Gastrocnemius medialis (tissue), 4 donors: ENCODE measurements at places on chromosomes 5 and 9. TPM values are rescaled to one million over a fixed set of nuclear protein-coding genes. Genes with fewer than 3 reads are reported as not detected.

MYOZ3 gene
- total RNA-seq = 10.5 TPM

GRCh38 chr5:31783731-31784130, 144.8 kb downstream of the PDZD2 start:
- H3K4me1 ChIP-seq = no peaks in the 10 kb centered on the region
- H3K27ac ChIP-seq = no peak overlapping the region
- H3K4me3 ChIP-seq = no peak overlapping the region
- no peak for DNase-seq
- no peaks in the 10 kb centered on the region for H3K27me3 ChIP-seq
- H3K36me3 ChIP-seq = no peaks in the 10 kb centered on the region

- no peaks in the 10 kb centered on the region for H3K36me3 ChIP-seq
- no peak overlapping the region for H3K4me3 ChIP-seq
- H3K4me1 ChIP-seq = no peaks in the 10 kb centered on the region
- H3K27me3 ChIP-seq = no peaks in the 10 kb centered on the region
- DNase-seq = no peak
- no peak overlapping the region for H3K27ac ChIP-seq
These were observed 8.1 kb downstream of the IL12B start for GRCh38 chr5:159322180-159322579.

DNA sequence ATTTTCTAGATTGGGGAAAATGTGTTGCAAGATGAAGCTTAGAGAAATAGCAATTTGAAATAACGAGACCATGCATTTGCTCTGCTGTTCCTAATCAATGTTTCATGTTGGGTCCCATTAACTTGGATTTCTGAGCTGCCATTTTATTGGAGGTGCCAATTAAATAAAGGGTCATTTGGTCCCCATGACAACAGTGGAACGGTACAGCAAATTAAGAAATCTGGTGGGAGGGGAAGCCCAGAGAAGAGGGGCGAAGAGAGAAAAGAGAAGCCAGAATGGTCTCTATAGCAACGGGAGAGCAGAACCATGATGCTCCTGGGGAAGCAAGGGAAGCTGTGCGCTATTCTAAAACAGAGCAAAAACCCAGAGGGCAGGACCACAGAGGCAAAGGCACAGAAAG, 120.2 kb downstream of the ENTREP1 start:
- no peaks in the 10 kb centered on the region for H3K27me3 ChIP-seq
- no peak for DNase-seq
- H3K4me1 ChIP-seq = peaks cover 9% of the 10 kb centered on the region

- H3K27me3 ChIP-seq = no peaks in the 10 kb centered on the region
- DNase-seq = no peak
- no peak overlapping the region for H3K4me3 ChIP-seq
These were observed 137.6 kb downstream of the SUSD1 start for GRCh38 chr9:112037281-112038016.

GRCh38 chr9:91757782-91758181, 192.2 kb downstream of the ROR2 start:
- no peak overlapping the region for H3K27ac ChIP-seq
- no peaks in the 10 kb centered on the region for H3K27me3 ChIP-seq
- no peaks in the 10 kb centered on the region for H3K4me1 ChIP-seq
- no peaks in the 10 kb centered on the region for H3K36me3 ChIP-seq

DNA sequence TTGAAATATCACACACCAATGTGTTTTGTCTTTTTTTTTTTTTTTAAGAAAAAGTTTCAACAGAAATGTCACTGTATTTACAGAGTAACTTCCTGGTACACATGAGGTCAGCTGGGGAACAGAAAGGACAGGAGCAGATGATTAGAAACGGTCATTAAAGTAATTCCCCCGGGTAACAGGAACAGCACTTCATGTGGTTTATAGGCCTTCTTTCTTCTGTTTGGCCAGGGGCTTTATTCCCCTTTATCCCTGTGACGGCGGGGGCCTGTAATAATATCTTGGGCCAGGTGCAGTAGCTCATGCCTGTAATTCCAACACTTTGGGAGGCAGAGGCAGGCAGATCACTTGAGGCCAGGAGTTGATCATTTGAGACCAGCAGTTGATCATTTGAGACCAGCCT, 30.5 kb upstream of the MSH3 start:
- H3K36me3 ChIP-seq = no peaks in the 10 kb centered on the region
- DNase-seq = no peak
- no peaks in the 10 kb centered on the region for H3K4me1 ChIP-seq
- H3K27ac ChIP-seq = no peak overlapping the region
- no peak overlapping the region for H3K4me3 ChIP-seq

DNA sequence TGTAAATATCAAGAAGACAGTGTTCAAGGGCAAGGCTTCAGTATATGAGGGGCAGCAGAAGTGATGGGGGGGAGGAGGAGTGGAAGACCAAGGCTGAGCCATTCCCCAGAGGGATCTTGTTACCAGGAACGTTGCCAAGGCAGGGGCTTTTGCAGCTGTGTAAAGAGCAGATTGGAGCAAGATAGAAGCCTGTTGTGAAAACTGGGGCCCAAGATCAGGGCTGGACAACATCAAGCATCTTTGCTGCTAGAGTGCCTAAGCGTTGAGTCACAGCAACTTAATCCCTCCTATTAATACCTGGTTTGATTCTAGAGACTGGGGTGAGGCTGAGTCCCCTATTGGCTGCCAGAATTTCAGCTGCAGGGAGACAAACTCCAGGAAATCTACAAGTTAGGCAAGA, 18.4 kb upstream of the ERCC6L2 start:
- H3K4me3 ChIP-seq = no peak overlapping the region
- no peaks in the 10 kb centered on the region for H3K36me3 ChIP-seq
- no peak overlapping the region for H3K27ac ChIP-seq
- no peak for DNase-seq
- no peaks in the 10 kb centered on the region for H3K27me3 ChIP-seq
